ENCODE measurements at places on chromosomes 1 and 21. TPM values are rescaled to one million over a fixed set of nuclear protein-coding genes. Genes with fewer than 3 reads are reported as not detected.
A peak's percentile ranks its signal among the peaks of the same experiment; 100 is the strongest.

Gene SYT14
- 6.1 TPM for total RNA-seq

Gene FCGR1A
- total RNA-seq = not detected

DNA sequence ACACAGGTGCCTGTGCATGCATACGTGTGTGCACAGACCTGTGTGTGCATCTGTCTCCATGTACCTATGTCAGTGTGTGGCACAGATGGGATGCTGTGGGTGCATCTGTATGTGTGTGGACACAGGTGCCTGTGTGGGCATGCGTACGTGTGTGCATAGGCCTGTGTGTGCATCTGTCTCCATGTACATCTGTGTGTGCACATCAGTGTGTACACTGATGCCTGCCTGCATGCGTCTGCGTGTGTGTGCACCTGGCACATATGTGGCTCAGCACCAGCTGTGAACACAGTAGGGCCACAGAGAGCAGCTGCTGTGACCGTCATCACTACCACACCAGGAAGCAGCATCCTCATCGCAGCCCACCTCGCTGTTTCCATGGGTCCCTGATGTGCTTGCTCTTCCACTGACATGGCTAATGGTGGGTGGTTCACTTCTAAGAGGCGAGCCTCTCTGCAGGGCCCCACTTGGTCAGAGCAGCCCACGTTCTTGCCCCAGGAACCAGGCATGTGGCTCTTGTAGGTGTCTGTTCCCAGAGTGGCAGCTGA, 9.6 kb upstream of the SPATC1L start:
- DNase-seq = no peak

- peak; percentile 16 for DNase-seq
Observed at GRCh38 chr21:38596264-38597042, 98.2 kb upstream of the ERG start.

DNA sequence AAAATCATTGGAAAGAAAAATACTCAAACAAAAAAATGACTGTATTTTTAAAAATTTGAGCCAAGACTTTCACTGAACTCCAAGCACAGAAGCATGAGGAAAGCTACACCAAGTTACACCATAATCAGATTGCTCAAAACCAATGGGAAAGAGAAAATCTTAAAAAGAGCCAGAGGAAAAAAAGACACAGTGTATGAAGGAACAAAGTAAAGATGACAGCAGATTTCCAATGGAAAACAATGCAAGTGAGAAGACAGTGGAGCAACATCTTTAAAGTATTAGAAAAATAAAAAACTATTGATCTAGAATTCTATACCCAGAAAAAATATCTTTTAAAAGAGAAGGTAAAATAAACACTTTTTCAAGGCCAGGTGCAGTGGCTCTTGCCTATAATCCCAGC, 147.8 kb upstream of the ZBTB40 start:
- DNase-seq = no peak

DNA sequence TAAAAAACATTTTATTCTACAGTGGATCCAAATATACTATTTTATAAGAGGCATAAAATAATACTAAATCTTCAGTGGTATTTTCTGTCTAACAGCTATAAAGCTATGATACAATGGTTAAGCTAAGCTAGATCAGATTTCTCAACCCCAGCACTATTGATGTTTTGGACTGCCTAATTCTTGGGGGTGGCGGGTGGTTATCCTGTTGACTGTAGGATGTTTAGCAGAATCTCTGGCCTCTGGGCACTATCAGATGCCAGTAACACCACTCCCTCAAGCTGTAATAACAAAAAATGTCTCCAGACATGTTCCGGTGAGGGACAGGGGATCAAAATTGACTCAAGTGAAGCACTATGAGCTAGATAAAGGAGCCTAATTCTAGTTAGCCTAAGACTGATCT, 118.5 kb downstream of the APP start:
- no peak for DNase-seq
